ENCODE measurements at places on chromosomes 3 and 15. TPM values are rescaled to one million over a fixed set of nuclear protein-coding genes. Genes with fewer than 3 reads are reported as not detected.

- no peaks in the 10 kb centered on the region for H3K36me3 ChIP-seq
- DNase-seq = no peak
- H3K4me1 ChIP-seq = no peaks in the 10 kb centered on the region
- peaks cover 8% of the 10 kb centered on the region for H3K27me3 ChIP-seq
- H3K27ac ChIP-seq = no peak overlapping the region
These were observed 197.3 kb upstream of the IL12A start for GRCh38 chr3:159791336-159791735.

DNA sequence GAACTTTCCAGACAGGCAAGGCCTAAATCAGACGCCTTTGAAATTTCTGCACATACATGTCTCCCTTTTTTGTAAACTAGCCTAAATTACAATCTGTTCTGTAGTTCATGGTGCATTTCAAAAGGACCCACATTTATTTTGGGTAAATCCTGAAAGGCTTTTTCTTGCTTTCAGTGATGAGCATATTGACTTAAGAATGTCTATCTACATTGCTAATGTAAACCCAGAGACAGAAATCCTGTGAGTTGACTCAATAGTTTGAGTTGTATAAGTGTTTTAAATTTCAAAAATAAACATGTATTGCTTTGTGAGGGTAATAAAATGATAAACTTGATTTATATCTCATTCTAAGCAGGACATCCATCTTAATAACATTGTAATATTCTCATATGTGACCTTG is 977.0 kb upstream of the NR2F2 start:
- H3K36me3 ChIP-seq = no peaks in the 10 kb centered on the region
- H3K4me3 ChIP-seq = no peak overlapping the region

DNA sequence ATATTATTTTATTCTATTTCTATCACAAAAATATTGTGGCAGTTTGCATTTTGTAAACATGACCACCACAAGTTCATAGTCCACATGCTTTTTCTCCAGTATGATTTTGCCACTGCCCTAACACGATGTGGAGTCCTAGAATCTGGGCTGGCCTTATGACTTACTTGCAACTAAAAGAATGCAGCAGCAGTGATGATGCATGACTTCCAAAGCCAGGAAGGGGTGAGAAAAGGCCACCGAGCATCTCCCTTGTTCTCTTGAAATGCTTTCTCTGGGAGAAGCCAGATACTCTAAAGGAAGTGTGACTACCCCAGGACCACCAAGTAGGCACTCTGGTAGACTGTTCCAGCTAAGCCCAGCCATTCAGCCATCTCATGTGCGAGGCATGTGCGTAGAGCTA is 191.6 kb upstream of the MRPL3 start:
- DNase-seq = no peak
- H3K27ac ChIP-seq = no peak overlapping the region
- H3K27me3 ChIP-seq = peaks cover 18% of the 10 kb centered on the region
- H3K36me3 ChIP-seq = no peaks in the 10 kb centered on the region
- H3K4me3 ChIP-seq = no peak overlapping the region

- no peaks in the 10 kb centered on the region for H3K36me3 ChIP-seq
- H3K4me3 ChIP-seq = no peak overlapping the region
- no peak overlapping the region for H3K27ac ChIP-seq
- DNase-seq = no peak
- no peaks in the 10 kb centered on the region for H3K4me1 ChIP-seq
These were observed 49.2 kb upstream of the NANOGP8 start for GRCh38 chr15:35134299-35134698.

DPPA2 gene
- not detected for total RNA-seq

DNA sequence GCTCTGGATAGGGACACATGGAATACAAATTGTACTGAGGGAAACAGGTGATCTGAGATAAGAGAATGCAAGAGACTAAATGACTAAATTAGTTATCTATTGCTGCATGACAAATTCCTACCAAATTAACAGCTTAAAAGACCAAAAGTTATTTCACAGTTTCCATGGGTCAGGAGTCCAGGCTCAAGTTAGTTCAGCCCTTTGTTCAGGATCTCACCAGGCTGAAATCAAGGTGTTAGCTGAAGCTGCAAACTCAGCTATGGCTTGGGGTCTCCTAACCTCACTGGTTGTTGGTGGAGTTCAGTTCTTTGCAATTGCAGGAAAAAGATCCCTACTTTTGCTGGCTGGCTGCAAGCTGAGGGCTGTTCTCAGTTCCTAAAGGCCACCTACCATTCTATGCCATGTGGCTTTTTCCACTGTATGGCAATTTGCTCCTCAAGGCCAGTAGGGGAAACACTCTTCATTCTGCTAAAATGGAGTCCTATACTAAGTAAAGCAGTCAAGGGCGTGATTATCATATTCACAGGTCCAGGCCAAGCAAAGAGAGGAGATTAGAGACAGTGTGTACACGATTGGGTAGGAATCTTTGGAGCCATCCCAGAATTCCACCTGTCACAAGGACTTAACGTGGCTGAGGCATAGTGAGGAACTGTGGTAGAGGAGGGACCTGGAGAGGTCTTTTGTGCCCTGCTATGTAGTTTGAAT is 53.7 kb downstream of the THRB start:
- no peak overlapping the region for H3K4me3 ChIP-seq
- DNase-seq = no peak

SEC61A1 gene
- total RNA-seq = 178 TPM

UCN2 gene
- not detected for total RNA-seq

- peaks cover 39% of the 10 kb centered on the region for H3K27me3 ChIP-seq
- no peak overlapping the region for H3K27ac ChIP-seq
- H3K4me1 ChIP-seq = no peaks in the 10 kb centered on the region
- H3K4me3 ChIP-seq = no peak overlapping the region
These were observed 7.7 kb upstream of the SYN2 start for GRCh38 chr3:11996480-11996879.

- H3K36me3 ChIP-seq = peaks cover 18% of the 10 kb centered on the region
- H3K4me1 ChIP-seq = no peaks in the 10 kb centered on the region
- no peak overlapping the region for H3K27ac ChIP-seq
- H3K27me3 ChIP-seq = no peaks in the 10 kb centered on the region
These were observed 77.0 kb downstream of the LPP start for GRCh38 chr3:188230962-188231361.

ZNF660 gene
- 0.18 TPM for total RNA-seq

SCG5 gene
- 4.3 TPM for total RNA-seq

PRTG gene
- not detected for total RNA-seq
